Activated CD8-positive, alpha-beta memory T cell treated with anti-CD3 and anti-CD28 coated beads, Interleukin-2, amount 10 ng/mL, durations not matched to agents 7 days and 5 days (primary cell): ENCODE measurements at places on chromosomes 12 and 14. TPM values are rescaled to one million over a fixed set of nuclear protein-coding genes. Genes with fewer than 3 reads are reported as not detected.

DNA sequence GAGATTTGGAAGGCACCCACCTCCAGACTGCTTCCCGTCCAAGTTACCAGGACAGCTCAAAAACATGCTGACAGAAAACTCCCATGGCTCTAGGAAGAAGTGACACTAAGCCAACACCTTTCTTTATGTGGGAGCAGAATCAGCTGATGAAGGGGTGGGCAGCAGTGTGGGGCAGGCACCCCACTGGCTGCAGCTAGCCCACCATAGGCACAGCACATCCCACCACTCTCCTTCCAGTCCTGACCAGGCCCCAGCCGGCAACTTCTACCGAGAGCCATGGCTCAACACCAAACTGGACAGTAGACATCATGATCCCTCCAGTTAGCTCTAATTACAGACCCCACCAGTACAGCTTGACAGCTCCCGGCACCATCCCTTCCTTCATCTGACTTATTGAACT lies 45.0 kb downstream of the SH2B3 start:
- no peak for DNase-seq

DNA sequence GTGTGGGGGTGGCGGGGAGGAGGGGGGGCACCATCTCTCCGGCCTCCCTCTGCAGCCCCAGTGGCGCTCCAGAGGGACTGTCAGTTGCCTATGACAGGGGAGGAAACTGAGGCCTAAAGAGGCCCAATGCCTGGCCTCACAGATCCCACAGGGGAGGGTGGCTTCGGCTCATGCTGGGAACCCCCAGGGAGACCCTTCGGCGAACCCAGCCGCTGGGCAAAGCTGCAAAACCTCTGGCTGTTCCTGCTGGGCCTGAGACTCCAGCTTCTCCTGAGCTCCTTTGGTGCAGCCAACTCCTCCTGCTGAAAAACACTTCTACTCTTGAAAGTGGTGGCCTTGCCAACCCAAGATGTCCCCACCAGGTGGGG lies 170.1 kb upstream of the RTL1 start:
- DNase-seq, result peak; percentile 31

DNA sequence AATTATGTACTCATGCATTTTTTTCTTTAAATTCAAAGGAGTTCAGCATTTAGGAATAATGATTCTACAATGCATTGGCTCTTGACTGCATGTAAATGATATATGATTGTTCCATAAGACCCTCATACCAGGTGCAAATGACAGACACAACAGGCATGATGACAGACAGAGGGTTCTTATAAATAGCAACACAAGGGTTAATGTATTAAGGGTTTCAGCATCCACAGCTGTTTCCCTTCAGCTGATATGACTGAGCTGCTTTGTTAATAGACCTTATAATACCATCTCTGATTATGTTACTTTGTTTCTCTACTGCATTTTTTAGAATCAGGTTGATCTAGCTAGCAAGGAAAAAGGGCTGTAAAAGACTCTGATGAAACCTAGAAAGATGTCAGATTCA lies 90.8 kb upstream of the TMTC2 start:
- DNase-seq, result no peak

GRCh38 chr14:92832137-92832700 lies 38.1 kb downstream of the GOLGA5 start:
- no peak for DNase-seq

DNA sequence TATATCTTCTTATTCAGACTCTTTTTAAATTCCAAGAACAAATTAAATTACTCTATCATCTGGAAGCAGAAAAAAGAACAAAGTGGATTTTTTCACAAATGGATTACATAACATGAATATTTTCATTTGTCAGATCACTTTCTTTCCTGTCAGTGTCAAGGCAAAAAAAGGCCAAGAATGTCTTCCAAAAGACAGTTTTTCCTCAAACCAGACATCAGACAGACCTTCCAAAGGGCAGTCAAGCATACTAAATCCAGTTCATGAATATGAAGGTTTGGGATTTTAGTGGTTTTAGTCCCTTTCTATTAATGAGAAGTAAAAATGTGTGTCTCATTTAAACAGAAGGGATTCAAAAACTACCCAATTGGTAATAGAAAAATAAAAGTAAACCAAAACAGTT lies 336.0 kb downstream of the CEP128 start:
- DNase-seq, result no peak

- peak; percentile 88 for DNase-seq
These were observed 194.9 kb upstream of the OR4E1 start for GRCh38 chr14:21868442-21869046.

- DNase-seq, result no peak
These were observed 2.2 kb downstream of the NRIP2 start for GRCh38 chr12:2832550-2833127.

GRCh38 chr12:130949806-130950205 lies 3.9 kb upstream of the ADGRD1 start:
- DNase-seq, result no peak

- no peak for DNase-seq
These were observed 310.4 kb downstream of the KCNH5 start for GRCh38 chr14:62734831-62735230.

- no peak for DNase-seq
These were observed 2.8 kb downstream of the RDH5 start for GRCh38 chr12:55722948-55723347.

GRCh38 chr12:8584004-8584403 lies 28.7 kb downstream of the AICDA start:
- DNase-seq, result no peak

DNA sequence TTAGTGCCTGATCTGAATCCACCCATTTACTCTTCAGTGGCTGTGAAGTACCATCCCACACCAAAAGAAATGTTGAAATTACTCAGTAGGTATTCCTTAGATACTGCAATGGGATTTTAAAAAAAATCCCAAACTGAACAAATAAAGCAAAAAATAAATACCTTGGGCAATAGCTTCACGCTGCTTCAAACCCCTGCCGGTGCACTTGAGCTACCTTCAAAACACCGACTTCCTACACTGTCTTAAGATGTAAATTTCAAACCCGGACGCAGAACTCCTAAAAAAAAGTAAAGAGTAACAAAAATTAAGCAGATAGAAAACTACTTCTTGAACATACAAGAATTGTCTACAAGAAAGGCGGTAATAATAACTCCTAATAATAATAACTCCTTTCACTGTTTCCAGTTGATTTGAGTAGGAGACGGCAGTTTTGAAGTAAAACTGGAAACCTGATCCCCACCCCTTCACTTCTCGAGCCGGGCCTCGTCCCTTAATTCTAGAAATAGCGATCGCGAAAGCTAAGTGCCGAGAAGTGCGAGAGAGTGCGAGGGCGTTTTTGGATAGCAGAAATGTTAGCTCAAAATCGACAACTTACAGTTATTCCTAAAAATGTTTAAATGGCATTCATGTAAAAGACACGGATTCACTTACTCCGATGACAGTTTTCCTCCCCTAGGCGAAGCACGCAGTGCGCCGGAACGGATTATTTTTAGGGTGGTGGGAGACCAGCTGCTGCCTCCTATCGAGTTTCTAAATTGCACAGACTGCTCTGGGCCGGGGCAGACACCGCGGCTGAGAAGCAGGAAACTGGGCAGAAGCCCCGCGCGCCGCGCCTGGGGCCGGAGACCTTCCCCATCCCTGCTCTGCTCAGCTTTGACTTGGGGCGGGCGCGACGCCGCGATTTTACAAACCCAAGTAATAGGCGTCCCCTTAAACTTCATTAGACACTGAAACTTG lies at the start of gene ABCC9:
Gene ABCC9, minus strand, starts transcription at position 878 of the 957 bp plus-strand sequence. CDS start 4,752 bp downstream, outside the sequence.
- DNase-seq, result no peak

GRCh38 chr12:46537387-46537955 lies 164.9 kb upstream of the SLC38A2 start:
- no peak for DNase-seq

GRCh38 chr12:3263282-3263681 lies 186.1 kb downstream of the TSPAN9 start:
- DNase-seq, result no peak

DNA sequence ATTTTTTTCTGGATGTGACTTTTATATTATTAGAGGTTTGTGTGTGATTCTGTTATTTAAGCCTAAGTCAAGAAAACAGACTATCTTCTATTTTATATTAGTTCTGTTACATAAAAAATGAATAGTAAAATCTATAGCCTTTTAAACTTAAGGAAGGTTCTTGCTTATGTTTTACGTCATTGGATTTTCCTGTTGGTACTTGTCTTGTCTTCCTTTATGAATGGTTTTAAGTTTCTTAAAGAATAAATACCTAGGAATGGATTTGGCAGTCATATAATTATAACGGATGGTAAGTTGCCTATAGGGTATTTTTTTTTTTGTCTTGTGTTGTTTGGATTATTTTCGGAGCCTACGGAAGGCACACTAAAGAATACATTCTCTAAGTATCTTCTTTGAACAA lies 161.8 kb upstream of the PTPRQ start:
- DNase-seq, result no peak

- DNase-seq, result no peak
These were observed 7.1 kb downstream of the RNASE7 start for GRCh38 chr14:21049271-21049673.

DNA sequence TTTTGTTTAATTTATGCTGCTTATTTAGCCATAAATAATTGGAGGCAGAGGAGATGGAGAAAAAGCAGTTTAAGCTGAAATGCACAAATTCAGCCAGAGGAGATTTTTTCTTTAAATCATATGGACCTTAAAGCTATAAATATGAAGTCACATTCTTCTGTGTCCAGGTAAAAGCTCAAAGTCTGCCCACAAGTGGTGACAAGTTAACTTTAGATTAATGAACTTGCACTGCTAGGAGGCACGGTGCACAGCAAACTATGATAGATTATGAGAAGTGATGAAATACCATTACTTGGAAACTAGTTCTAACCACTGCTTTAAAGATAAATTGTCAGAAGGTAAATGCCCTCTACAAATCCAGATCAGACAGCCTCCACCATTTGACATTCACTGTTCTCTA lies 69.0 kb downstream of the IFT81 start:
- no peak for DNase-seq

DNA sequence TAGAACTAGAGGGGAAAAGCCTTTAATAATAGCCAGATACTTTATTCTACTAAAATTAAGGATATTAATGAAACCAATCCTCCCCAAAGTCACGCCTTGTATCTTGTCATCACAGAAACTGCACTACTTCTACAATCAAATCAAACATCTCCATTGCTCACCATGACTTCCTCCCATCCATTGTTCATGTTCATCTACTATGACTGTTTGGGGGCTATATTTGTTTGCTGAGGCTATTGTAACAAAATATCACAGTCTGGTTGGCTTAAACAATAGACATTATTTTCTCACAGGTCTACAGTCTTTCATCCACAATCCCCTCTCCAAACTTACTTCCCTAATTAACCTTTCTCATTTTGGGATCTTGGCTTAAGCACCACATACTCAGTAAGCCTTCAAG lies 193.6 kb upstream of the FSCB start:
- no peak for DNase-seq

DNA sequence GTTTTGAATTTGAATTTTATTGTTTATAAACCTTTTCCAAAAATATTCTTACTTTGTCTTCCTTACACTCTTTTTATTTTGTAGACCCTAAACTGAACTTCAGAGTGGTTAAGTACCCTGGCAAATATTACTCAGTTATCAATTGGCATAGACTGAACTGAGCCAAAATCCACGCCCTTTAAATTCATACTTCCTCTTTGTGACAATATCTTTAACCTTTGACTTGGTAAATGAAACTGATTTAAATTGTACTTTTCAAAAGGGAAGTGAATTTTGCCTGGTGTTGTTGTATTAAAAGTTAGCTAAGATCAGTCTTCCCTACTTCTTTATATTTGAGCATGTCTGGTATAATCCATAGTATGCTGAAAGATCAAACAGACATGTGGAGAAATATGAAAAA lies 184.3 kb upstream of the USP15 start:
- no peak for DNase-seq

- DNase-seq, result no peak
These were observed 99.4 kb downstream of the EPS8 start for GRCh38 chr12:15689751-15690191.

GRCh38 chr12:83005534-83006197 lies 319.0 kb downstream of the TMTC2 start:
- DNase-seq, result no peak

- no peak for DNase-seq
These were observed 15.4 kb downstream of the ISCA2 start for GRCh38 chr14:74508844-74509428.

DNA sequence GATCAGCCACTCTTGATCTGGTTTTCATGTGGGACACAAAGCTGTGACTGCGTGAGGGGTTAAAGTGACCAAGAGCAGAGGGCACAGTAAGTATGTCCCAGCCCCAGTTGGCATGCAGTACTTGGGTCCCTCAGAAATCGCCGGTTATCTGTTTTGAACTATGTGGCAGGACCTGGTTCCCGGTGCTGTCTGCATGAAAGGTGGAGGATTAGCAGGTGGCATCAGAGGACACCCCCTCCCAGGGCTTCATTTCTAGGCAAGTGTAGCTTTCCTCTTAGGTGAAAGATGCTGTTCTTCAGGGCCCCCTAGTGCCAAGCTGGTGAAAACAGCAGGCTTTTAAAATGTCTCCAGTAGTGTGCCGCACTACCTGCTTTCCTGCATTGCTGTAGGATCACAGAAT lies 57.1 kb downstream of the ATG14 start:
- DNase-seq, result peak; percentile 72

- DNase-seq, result no peak
These were observed 52.6 kb downstream of the TMEM260 start for GRCh38 chr14:56632195-56632594.

GRCh38 chr12:102977945-102978706 lies 20.7 kb downstream of the ASCL1 start:
- DNase-seq, result no peak

The DERA gene
- total RNA-seq, result 24.1 TPM

The CSAD gene
- 19.6 TPM for total RNA-seq

The OLR1 gene
- not detected for total RNA-seq

The TOMM20L gene
- total RNA-seq, result not detected

The AICDA gene
- total RNA-seq, result not detected

The BCAT1 gene
- total RNA-seq, result 48.3 TPM

The COCH gene
- total RNA-seq, result 5.0 TPM

The RIMBP2 gene
- total RNA-seq, result not detected

The RTN1 gene
- total RNA-seq, result not detected

The GZMB gene
- 1,034 TPM for total RNA-seq

The MYF6 gene
- not detected for total RNA-seq

The PYGL gene
- total RNA-seq, result 0.91 TPM

The ASPG gene
- total RNA-seq, result not detected

The RERG gene
- total RNA-seq, result not detected

The CHST11 gene
- 141 TPM for total RNA-seq

The HOXC6 gene
- not detected for total RNA-seq

The ACSM4 gene
- not detected for total RNA-seq

The GLIPR1 gene
- 74.8 TPM for total RNA-seq
